ENCODE measurements at places on chromosomes 1 and 21.

DNA sequence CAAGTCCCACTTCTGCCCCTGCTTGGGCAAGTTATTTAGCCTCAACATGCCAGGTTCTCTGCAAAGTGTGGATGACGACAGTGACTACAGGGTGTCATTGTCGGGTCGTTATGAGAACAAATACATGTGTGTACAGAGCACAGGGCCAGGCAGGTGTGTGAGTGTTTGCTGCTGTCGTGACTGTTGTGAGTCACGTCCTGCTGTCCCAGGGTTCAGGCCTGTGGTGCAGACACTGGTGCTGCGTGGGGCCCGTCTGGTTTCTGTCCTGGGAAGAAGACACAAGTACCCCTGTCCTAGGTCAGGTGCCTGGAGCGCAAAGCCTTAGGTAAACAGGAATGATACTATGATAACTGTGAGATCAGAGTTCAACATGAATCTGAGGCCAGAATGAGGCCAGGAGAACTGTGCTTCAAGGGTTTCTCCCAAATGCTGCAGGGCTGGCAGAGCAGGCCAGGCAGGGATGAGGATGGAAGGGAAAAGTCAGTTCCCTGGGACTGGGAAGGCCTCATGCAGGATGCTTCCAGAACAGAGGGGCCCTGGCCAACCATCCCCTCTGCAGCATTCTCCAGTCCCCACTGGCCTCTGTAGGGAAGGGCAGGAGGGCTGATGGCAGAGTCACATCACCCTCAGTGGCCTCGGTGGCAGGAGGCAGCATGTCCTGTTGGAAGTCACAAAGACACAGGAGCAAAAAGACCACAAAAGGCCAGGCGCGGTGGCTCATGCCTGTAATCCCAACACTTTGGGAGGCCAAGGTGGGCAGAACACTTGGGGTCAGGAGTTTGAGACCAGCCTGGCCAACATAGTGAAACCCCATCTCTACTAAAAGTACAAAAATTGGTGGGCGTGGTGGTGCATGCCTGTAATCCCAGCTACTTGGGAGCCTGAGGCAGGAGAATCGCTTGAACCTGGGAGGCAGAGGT, 15.7 kb downstream of the GPR157 start:
- DNase-seq = no peak

DNA sequence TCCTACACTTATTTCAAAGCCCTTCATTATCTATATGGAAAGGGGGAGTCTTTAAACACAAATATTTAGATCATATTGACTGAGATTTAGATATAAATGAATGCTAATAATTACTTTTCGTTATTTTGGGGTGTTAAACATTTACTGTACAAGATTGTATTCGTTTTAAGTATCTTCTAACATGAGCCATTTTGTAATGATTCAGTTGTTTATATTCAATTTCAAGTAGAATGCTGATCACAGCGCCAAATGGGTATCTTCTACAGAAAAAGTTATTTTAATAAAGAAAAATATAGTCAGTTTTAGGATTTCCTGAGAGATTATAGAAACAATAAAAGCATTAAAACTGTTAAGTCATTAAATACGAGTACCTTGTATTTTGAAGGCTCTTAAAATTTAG, 104.5 kb upstream of the HNRNPU start:
- no peak for DNase-seq

DNA sequence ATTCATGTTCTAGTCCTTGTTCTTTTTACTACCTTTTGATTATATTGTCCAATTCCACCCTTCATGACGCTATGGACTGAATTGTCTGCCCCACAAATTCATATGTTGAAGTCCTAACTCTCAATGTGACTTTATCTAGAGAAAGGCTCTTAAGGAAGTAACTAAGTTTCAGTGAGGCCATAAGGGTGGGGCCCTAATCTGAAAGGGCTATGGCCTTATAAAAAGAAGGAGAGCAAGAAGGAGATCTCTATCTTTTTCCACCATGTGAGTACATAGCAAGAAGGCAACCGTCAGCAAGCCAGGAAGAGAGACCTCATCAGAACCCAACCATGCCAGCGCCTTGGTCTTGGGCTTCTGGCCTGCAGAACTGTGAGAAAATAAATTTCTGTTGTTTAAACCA, 95.9 kb downstream of the HIVEP3 start:
- no peak for DNase-seq

GRCh38 chr1:230567221-230567575, 75.1 kb upstream of the COG2 start:
- DNase-seq = no peak

DNA sequence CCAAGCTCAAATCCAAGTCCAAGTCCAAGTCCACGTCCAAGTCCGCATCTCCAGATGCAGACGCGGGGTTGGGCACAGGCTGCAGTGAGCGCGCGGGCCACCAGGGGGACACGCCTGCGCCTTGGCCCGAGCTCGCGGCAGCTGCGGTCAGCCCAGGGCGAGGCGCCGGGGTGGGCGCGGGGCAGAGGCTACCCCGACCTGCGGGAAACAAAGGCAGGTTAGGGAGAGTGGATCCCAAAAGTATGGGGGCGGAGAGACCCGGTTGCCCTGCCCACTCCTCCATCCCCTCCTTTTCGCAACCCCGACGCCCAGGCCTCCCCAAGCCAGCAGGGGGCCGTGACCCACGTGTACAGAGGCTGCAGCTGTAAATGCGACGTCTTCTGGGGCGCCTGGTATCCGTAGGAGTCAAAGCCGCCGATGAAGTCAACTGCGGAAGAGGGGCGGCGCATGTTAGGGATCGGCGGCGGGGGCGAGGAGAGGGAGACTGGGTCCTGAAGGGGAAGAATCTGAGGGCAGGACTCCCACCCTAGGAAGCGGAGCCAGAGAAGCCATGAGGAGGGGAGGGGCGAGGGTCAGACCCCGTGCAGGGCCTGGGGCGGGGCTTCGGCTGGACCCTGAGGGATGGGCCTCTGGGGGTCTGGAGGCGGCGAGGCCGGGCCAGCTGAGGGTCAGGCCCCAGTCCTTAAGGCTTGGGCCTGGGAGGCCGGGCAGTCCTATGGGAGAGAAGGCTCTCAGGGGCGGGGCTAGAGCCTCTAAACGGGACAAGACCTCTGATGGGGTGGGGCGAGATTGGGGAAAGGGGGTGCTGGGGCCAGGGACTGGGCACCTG, 58.0 kb downstream of the NKAIN1 start:
- no peak for DNase-seq

DNA sequence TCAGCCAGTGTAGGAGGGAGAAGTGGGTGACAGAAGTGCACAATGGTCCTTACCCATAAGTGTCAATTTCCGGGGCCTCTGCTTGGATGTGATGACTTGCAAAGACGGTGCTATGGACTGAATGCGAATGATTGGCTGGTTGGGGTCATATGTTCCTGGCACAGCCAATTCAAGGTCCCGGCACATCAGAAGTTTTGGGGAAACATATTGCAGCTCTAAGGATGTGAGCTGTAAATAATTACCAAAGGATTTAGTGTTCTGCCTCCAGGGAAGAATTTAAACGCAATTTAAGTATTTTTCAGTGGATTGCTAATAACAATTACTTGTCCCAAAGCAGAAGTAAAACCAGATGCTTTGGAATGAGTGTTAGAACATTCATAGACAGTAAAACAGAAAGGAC, 26.9 kb upstream of the EXOSC10 start:
- no peak for DNase-seq

DNA sequence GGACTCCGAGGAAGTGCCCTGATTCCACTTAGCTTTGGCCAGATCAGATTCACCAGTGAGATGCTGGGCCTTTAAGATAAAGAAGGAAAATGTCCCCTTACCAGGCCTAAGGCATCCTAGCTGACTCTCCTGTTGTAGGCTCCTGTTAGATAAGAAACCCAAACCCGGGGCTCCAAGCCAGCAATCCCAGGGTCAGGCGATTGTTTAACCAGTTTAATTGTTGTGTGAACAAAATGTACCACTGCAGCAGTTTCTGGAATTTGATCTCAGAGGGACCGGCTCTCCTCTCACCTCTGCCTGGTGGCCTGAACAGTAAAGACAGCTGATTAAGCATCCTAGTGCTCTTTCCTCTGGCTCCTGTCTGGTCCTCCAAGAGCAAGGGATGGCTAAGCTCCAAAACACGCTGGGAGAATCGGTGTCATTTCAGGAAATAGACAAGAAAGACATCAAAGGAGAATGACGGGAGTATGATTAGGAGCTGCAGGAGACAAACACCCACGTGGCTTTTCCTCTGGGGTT, 9.3 kb upstream of the KLHDC8A start:
- DNase-seq = no peak

- peak; percentile 51 for DNase-seq
These were observed 34.0 kb downstream of the MAP3K7CL start for GRCh38 chr21:29164323-29164942.

- no peak for DNase-seq
These were observed 36.9 kb upstream of the DISP1 start for GRCh38 chr1:222777977-222778376.

DNA sequence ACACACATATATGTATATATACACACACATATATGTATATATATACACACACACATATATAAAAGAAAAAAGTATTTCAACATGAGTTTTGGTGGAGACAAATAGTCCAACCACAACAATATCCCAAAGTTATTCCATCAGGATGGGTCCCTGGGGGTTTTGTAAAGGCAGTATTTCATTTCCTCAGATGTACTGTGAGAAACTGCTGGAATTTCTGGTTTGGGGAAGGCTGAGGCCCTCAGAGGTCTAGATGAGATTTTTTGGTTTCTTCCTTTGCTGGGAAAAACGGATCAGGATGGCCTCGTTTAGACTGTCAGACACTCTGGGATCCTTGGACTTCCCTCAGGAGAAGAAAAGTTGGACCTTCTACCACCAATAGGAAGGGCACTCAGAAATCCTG, 36.5 kb upstream of the TENT5B start:
- DNase-seq = no peak

DNA sequence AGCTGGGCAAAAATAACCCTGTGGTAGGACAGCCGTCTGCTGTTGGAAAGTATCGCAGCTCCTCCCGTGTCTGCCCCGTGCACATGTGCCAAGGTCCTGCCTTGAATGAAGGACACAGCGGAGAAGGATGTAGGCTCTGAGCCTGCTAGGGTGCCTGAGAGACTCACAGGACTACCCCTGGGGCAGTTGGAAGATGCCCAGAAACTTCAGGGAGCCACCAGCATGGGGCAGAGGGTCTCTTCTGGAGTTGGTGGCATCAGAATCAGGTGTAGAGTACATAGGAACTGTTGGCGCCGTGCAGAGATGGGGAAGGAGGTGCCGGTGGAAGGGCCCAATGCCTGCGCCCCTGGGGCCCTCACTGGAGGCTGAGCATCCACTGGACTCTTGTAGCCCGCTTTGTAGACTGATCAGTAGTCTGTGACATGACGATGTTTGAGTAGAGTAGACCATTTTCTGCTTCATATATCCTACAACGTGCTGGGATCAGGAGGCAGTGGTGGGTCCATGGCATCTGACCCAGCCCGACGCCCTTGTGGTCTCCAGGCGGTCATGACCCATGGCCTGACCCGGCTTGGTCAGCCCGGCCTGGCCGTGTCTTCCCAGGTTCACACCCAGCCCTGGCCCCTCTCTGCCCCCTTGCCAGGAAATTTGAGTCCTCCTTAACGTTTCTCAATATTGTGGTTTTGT, 5.3 kb upstream of the C1orf174 start:
- no peak for DNase-seq

DNA sequence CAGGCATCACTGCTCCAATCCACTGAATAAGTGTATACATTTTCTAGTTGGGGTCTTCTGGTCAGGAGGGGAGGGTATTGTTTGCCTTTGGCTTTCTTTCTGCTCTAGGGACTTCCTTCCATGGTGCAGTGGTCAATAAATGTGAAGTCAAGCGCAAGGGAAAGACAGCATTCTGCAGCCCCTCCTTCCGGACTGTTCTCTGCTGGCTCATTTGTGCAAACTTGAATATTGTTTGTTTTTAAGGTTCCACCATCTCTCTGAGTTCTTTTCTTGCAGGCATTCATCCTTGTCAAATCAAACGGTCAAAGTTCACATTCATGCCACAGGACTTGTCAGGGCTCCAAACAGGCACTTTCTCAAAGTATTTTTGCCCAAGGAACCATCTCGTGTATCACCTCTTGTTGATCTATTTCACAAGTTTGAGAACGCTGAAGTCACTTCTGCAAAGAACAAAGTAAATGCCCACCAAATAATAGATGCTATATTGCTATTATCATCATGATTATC, 205.6 kb upstream of the KAZN start:
- DNase-seq = no peak

GRCh38 chr1:185733818-185734735, at the start of gene HMCN1:
Gene HMCN1 (plus strand): TSS chr1:185734391. CDS start chr1:185734780, 389 bp downstream.
- peak; percentile 72 for DNase-seq

All from NCI-H446 treated with DMSO at 0.1 percent for 48 hours (cell line).